ENCODE measurements at places on chromosomes 2 and 18.

DNA sequence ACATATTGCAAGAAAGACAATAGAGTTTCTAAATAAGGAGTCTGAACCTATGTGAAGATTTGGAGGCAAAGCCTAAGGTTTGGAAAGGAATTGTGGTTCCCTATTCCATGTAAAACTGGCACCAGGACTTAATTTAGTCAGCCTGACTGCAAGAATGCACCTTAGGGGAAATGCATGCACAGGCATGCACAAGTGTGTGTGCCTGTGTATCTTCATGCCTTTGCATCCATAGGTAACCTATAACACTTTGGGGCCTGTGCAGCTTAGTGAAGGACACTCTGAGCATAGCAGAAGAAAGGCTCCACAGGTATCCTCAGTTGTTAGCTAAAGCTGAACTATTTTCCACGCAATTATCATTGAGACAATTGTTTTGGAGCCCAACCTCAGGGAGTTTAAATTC, 73.4 kb downstream of the RPRM start:
- no peak for DNase-seq

DNA sequence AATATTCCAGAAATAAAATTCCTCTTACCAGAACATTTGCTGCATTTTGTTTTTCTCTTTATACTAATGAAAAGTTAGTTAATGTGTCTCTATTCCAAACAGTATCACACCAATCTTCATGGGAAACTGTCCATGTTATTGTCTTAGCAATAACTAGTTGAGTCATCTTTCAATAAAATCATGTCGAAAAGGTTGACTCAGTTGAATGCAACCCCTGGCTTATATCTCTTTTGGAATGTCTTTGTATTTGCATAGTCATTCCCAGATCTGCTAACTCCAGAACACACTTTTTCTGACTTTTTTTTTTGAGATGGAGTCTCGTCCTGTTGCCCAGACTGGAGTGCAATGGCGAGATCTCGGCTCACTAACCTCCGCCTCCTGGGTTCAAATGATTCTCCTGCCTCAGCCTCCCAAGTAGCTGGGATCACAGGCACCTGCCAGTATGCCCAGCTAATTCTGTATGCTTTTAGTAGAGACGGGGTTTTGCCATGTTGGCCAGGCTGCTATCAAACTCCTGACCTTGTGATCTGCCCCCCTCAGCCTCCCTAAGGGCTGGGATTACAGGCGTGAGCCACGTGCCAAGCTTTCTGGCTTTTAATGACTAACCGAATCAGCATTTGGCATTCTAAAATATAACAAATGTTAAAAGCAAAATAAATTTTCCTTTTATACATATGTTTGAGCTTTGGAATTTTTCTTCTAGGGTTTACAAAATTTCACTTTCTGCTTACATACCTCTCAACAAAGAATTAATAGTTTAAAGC, 133.2 kb upstream of the GULP1 start:
- DNase-seq: no peak

DNA sequence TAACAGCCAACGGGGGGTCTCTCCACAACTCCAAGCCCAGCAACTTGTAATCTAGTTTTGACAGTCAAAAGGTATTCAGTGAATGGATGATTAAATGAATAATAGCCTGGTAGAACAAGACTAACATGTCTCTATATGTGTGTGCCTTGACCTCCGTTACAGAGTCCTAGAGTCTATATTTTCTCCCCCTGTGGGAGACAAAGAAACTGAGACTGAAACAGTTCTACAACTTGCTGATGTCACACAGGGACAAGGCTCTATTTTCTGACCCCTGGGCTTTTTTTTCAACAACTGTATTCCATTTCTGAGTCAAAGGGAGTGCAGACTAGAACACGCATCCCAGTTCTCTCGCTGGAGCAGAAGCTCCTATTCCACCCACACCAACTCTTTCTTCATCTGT, 223.6 kb upstream of the AGAP1 start:
- no peak for DNase-seq

DNA sequence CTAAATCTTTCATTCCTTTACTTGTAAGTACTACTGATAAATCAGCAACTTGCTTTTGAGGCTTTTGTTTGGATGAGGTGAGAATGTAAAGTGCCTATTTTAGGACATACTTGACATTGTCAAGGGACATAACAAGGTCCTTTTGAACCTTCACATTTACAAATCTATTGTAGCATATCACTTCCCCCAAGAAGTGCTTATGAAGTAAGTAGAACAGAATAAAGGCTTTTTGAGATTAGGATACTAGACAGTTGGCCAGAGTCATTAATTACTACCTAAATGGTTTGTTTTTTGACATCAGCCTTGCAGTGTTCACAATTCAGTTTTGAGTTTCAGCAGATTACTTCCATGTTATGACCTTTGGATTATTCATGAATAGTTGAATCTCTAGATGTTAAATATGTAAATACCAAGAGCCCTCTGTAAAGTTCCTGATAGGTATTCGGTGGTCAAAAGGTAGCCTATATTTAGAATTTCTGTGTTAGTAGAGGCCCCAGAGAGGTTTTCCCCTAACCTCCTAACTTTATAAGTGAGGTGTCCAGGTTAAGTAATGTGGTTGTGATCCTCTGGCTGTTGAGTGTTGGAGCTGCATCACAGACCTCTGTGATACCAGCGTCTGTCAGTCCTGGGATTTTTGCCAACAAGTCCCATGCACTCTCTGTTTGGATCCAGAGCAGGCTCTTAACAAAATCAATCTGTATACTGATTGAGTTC, 67.2 kb downstream of the LCLAT1 start:
- DNase-seq: peak; percentile 38

DNA sequence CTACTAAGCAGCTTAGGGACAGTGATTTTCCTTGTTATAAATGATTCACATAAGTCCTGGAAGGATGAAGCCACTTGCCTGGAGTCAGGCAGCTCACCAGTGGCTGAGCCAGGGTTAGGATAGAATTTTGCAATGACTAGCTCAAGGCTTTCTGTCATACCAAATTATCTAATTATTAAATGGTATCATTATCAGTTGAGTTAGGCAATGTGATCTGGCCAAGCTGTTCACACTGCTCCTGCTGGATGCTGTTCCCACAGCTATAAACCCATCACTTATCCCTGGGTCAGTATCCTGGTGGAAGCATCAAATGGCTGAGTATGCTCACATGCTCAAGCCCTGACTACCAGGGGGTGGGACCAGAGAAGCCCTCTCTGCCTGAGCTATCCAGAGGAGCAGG, 235.2 kb downstream of the MTX2 start:
- DNase-seq: no peak

- DNase-seq: no peak
These were observed 10.4 kb downstream of the CIB4 start for GRCh38 chr2:26630669-26631360.

- DNase-seq: no peak
These were observed 7.9 kb downstream of the LIPG start for GRCh38 chr18:49569724-49570123.

DNA sequence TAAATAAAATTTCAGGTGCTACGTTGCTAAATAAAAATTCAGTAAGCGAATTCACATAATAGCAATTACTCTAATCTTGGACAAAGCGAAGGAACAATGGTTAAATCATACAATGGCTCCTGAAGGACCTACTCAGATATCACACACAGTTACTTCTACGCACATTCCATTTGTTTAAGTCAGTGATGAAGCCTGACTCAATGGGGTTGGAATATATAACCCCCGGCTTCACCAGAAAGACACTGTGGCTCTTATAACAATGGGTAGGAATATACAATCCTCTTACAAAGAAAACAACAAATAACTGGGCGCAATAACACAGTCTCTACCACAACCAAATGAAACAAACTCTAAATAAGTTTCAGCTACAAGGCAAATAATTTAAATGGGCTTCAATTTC, 349.5 kb downstream of the IRS1 start:
- DNase-seq: no peak

GRCh38 chr18:50844960-50845359, 25.1 kb upstream of the MRO start:
- no peak for DNase-seq

- no peak for DNase-seq
These were observed 322.3 kb upstream of the SETBP1 start for GRCh38 chr18:44358402-44358801.

GRCh38 chr2:127647242-127648190, 1.6 kb downstream of the GPR17 start:
- DNase-seq: no peak

- no peak for DNase-seq
These were observed 25.7 kb downstream of the SGPP2 start for GRCh38 chr2:222450021-222450420.

- DNase-seq: no peak
These were observed 875 bp downstream of the FASTKD1 start for GRCh38 chr2:169572821-169573159.

- no peak for DNase-seq
These were observed 51.9 kb downstream of the ANKMY1 start for GRCh38 chr2:240505910-240506309.

DNA sequence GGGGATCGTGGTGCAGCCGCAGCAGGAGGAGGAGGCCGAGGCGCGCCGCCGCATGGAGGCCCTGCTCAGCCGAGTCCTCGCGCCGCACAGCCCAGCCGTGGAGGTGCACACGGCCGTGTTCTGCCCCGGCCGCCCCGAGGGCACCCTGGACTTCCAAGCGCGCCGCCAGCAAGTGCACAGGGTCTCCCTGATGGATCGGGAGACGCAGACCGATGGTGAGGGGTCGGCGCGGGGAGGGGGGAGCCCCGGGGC, 5.1 kb upstream of the SPATA3 start:
- no peak for DNase-seq

GRCh38 chr2:33321876-33322483, 154.5 kb upstream of the RASGRP3 start:
- DNase-seq: no peak

DNA sequence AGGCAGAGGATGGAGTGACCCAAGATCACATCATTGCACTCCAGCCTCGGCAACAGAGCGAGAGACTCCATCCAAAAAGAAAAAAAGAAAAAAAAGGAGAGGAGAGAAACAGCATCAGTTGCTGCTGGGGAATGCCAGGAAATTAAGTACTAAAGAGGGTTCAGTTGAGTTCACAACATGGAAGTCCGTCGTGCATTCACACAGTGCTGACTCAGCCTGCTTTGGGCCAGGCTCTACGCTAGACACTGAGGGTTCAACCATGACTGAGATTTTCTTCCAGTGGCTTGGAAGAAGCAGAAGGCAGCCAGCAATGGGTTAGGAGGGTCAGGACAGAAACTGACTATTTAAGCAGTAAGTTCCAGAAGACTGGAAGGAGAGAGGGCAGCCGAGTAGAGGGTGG, 108.8 kb downstream of the FMNL2 start:
- DNase-seq: no peak

DNA sequence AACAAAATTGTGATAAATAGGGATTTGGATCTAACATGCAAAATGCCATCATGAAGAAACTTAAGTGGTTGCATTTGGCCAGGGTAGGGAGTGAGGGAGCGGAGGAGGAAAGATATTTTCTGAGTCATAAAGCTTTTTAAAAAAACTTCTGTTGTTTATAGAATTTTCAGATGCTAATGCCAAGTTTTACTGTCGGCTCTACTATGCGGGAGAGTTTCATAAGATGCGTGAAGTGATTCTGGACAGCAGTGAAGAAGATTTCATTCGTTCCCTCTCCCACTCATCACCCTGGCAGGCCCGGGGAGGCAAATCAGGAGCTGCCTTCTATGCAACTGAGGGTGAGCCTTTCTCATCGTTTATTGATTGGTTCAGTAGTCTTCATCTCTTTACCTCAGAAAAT, 56.0 kb upstream of the PTH2R start:
- no peak for DNase-seq

DNA sequence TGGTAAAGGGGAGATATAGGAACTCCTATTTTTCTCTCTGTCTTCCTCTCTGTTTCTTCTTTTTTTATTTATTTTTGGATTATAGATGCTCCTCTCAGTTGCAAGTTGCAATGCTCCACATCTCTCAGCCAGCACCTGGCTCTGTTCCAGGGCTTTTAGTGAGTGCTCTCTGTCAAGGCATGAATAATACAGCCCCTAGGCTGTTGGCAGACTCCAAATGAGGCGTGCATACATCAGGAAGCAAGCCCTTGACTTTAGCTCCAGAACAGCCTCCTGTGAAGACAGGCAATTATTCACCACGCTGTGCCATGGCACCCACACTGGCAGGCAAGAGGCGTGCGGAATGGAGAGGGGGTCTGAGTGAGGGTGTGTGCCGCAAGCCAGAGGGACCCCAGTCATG, 228.1 kb upstream of the PXDN start:
- peak; percentile 27 for DNase-seq

- DNase-seq: no peak
These were observed 330.1 kb downstream of the MYCN start for GRCh38 chr2:16270441-16270840.

DNA sequence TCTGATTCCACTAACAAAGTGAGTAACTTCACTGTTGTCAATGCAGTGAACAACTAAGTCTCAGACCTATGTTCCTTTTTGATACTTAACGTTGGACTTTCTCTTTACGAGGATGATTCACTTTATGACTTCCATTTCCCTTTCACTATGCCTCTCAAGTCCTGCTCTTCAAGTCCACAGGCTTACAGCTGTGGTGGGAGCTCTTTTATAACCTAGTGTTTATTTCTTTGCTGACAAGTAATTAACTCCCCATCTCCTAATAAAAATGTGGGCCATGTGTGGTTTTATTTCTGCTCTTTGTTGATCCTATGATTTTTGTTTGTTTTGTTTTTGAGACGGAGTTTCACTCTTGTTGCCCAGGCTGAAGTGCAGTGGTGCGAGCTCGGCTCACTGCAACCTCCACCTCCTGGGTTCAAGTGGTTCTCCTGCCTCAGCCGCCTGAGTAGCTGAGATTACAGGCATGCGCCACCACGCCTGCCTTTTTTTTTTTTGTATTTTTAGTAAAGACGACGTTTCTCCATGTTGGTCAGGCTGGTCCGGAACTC, 142.1 kb downstream of the USP34 start:
- no peak for DNase-seq

- DNase-seq: no peak
These were observed 719.7 kb upstream of the ID2 start for GRCh38 chr2:7962161-7962560.

DNA sequence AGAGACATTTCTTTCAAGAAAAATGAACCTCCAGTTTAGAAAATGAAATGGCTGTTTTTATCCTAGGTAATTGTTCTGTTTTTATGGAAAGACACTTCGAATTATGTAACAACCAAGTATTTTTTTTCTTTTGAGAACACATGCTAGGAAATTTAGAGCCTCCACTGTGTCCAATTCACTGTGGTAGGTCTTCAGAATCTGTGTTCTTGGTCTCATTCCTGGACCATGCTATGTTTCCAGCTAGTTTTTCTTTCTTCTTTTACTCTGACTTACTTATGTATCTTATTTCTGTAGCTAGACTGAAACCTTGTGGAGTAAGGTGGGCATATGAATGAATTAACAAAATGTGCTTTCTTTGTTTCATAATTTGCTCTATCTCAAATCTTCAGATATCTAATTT, 391.7 kb upstream of the KLHL29 start:
- no peak for DNase-seq

- no peak for DNase-seq
These were observed 86.0 kb downstream of the SPP2 start for GRCh38 chr2:234136461-234136860.

GRCh38 chr2:89763254-89763580, 1071.7 kb downstream of the RPIA start:
- DNase-seq: no peak

Measured in left ventricle myocardium inferior (tissue), 1 donor.